Smooth muscle cell of bladder (primary cell): ENCODE measurements at places on chromosomes 16 and 17. TPM values are rescaled to one million over a fixed set of nuclear protein-coding genes. Genes with fewer than 3 reads are reported as not detected.

WNT3 gene
- 0.71 and 0.92 TPM in 2 replicates for total RNA-seq

ZNF48 gene
- 4.6 and 5.5 TPM in 2 replicates for total RNA-seq

HAS3 gene
- total RNA-seq: 2.4 and 7.6 TPM in 2 replicates

NRN1L gene
- total RNA-seq: 0.14 TPM in 1 of 2 replicates, not detected in the other

SYT17 gene
- under 0.01 and 0.18 TPM in 2 replicates for total RNA-seq

FKBP10 gene
- 293 and 454 TPM in 2 replicates for total RNA-seq

FAM171A2 gene
- total RNA-seq: 2.3 and 4.2 TPM in 2 replicates

MAF gene
- 18.2 and 21.9 TPM in 2 replicates for total RNA-seq

GP1BA gene
- not detected in 2 replicates for total RNA-seq

TBC1D3B gene
- 1.0 and 1.3 TPM in 2 replicates for total RNA-seq

CACNA1G gene
- under 0.01 and 0.37 TPM in 2 replicates for total RNA-seq

NME3 gene
- total RNA-seq: 48.9 and 58.7 TPM in 2 replicates
